ENCODE measurements at places on chromosomes 12 and 14.

- no peak for DNase-seq
These were observed 158.5 kb upstream of the PLEKHG7 start for GRCh38 chr12:92544322-92544721.

DNA sequence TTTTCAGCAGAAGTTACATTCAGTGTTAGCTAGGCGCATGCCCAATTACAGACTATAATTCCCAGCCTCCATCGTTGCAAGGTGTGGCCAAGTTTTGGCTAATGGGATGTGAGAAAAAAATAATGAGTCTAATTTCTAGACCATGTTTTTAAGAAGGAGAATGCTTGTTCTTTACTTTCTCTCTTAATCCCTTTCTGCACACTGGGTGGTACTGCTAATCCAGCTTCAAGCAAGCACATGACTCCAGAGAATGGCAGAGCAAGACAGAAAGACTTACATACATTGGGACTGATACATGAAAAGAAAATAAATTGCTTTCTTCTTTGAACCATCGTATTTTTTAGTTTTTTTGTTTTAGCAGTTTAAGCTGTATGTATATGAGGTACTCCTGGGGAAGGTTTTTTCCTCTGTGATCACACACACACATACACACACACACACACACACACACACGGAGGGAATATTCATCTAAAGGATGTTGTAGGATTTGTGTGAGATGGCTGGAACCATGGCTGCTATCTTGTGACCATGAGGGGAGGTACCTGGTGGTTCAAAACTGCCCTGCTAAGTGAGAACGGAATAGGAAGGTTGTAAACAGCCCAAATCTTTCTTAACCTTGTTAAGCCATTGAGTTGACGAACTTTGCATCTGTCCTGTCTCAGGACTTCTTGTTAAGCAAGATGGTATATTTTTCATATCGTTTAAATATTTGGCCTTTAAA, 34.3 kb upstream of the LTA4H start:
- DNase-seq = no peak

GRCh38 chr14:94412671-94413638, 24.6 kb upstream of the SERPINA1 start:
- DNase-seq = no peak

- no peak for DNase-seq
These were observed 13.7 kb downstream of the SLC25A47 start for GRCh38 chr14:100336618-100337530.

DNA sequence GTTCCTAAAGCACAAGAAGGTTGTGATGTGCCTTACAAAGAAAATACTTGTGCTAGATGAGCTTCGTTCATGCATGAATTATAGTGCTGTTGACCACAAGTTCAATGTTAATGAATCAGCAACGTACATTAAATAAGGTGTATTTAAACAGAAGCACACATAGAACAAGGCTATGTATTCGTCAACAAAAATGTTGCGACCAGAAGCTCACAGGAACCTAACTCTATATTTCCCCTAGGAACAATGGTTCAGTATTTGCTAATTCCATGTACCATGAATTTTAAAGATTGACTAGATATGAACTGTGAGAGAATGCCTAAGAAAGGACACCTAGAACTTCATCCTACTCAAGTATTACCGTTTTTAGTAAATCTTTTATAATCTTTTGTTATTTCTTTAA, 149.6 kb downstream of the ITPR2 start:
- DNase-seq = no peak

DNA sequence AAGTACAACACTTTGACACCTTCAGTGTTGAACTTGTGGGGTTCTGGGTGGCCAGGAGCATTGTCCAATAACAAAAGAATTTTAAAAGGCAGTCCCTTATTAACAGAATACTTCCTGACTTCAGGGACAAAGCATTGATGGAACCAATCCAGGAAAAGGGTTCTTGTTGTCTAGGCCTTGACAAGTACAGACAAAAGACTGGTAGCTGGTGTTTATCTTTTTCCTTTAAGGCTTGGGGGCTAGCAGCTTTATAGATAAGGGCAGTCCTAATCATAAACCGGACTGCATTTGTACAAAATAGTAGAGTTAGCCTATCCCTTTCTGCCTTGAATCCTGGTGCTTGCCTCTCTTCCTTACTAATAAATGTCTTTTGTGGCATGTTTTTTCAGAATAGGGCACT, 27.4 kb downstream of the FAM177A1 start:
- DNase-seq = no peak

- no peak for DNase-seq
These were observed 1.7 kb upstream of the NKX2-1 start for GRCh38 chr14:36521598-36522345.

DNA sequence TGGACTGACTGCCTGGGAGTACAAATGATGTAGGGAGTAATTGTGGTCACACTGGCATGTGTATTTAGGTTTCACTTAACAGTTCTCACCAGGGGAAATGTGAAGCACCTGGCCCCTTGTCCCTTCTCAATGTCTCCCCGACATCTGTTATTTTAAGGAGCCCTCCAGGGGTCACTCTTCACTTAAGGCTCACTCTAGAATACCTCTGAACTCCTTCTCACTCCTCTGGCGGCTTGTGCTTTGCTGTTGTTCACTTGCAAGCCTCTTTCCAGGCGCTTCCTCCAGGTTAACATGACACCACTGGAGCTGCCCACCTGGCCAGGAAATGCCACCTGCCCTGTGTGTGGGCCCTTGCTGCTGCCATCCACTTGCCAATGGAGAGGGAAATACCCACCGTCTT, 56.5 kb upstream of the GZMB start:
- no peak for DNase-seq

Data from stimulated activated CD8-positive, alpha-beta memory T cell treated with anti-CD3 and anti-CD28 coated beads, Interleukin-15, amount 100 ng/mL, for 4 hours (primary cell).